ENCODE measurements at places on chromosomes 5 and 9.

GRCh38 chr5:97623441-97623840, 440.4 kb upstream of the RIOK2 start:
- no peak for DNase-seq

DNA sequence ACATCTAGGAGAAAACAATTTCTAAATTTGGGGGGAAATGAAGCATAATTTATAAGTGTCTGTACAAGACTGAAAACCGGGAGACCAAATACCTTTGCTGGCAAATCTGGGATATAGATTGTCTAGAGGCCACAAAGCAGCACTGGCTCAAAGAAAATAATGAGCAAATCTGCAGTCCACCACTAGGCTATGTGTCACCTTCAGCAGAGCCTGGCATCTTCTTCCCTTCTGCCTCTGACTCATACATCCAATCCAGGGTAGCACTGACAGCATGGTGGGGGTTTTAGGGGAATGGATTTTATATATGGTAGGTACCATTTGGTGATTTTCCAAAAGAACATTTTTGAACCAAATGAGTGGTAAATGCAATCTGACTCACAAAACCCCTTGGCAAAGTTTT, 12.8 kb downstream of the FAM81B start:
- DNase-seq = peak; percentile 31

- DNase-seq = no peak
Observed at GRCh38 chr9:75071530-75072122, 16.3 kb downstream of the NMRK1 start.

- DNase-seq = no peak
Observed at GRCh38 chr5:57202811-57203210, 29.0 kb downstream of the GPBP1 start.

GRCh38 chr9:80931163-80931562, 758.2 kb downstream of the TLE1 start:
- DNase-seq = no peak

DNA sequence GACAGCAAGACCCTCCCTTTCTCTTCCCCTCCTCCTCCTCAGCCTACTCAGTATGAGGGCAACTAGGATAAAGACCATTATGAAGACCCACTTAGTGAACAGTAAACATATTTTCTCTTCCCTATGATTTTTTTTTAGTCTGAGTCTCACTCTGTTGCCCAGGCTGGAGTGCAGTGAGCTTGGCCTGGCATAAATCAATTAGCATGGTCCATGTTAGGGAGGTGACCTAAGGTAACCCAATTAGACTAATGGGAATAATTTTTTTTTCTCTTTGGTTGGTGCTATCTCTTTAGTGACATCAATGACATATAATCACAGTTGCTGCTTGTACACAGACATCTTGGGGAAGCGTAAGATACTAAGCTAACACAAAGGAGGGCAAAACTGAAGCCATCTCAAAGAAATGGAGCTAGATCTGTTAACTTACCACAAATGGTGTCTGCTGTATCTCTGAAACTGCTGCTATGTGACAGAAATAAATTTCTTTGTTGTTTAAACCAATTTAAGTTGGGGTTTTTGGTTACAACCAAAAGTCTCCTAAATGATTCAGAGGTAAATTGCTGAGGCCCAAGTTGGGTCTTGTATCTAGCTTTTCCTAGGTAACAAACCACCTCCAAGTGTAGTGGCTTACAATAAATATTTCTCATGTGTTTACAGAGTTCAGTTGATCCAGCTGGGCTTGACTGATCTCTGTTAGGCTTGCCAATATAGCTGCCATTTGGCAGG, 13.3 kb downstream of the PKD2L2 start:
- no peak for DNase-seq

- DNase-seq = no peak
Observed at GRCh38 chr9:93299418-93300174, 115.7 kb downstream of the WNK2 start.

DNA sequence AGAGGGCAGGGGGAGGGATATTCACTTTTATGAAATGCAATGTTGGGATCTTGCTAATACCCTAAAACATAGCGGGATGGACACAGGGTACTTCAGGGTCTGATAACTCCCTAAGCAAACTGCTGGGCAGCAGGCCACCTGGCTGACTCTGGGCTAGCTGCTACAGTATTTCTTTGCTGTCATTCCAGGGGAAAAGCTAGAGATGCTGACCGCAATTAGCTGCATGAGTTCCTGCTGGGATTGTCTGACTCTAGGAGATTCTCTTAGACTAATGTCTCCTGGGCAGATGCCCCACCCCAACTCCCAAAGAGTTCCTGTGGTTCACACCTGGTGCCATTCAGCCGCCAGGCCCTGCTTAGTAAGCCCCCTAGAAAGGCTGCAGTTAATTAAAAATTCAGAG, 69.9 kb downstream of the PSAT1 start:
- DNase-seq = no peak

- DNase-seq = peak; percentile 59
Observed at GRCh38 chr9:81558091-81558830, 131.1 kb downstream of the TLE1 start.

- no peak for DNase-seq
Observed at GRCh38 chr9:133225171-133226011, 16.3 kb upstream of the OBP2B start.

- DNase-seq = no peak
Observed at GRCh38 chr9:5453673-5454072, 3.3 kb downstream of the CD274 start.

DNA sequence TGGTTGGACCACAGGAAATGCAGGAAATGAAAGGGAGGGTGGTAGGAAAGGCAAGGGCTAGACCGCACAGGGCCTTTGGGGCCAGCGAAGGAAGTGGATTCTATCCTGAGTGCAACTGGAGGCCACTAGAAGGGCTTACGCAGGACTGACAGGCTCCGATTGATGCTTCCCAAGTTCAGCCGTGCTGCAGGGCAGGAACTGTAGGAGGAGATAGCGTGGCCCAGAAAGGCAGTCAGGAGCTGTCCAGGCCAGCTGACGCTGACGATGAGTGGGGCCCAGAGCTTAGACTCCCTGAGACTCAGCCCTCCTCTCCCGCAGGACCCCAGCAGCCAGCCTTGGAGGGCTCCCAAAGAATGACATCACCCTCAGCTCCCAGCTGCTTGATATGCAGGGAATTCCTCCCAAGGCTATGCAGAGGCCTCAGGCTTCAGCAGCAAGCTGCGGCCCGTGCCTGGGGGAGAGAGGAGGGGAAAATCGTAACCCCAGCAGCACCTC, 48.8 kb downstream of the KCNIP1 start:
- peak; percentile 89 for DNase-seq

GRCh38 chr9:114968671-114969070, 38.3 kb upstream of the TNFSF8 start:
- peak; percentile 67 for DNase-seq

GRCh38 chr5:151562019-151562707, 29.0 kb downstream of the FAT2 start:
- DNase-seq = no peak

DNA sequence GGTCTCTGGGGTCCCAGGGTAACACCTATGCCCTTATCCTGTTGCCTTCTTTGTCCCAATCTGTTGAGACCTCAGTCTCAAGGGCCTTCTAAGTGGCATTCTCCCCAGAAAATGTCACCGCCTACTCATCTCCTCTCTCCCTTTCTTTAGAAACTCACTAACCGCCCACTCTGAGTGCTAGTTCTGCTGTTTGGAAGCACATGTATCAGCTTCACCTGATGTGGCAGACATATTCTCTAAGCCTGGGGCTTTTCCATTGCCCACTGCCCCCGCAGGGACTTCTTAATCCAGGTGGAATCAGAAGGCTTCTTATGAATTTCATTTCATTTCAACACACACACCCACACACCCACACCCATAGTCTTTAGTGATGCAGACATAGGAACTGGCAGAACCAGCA, 165.1 kb downstream of the ASTN2 start:
- no peak for DNase-seq

DNA sequence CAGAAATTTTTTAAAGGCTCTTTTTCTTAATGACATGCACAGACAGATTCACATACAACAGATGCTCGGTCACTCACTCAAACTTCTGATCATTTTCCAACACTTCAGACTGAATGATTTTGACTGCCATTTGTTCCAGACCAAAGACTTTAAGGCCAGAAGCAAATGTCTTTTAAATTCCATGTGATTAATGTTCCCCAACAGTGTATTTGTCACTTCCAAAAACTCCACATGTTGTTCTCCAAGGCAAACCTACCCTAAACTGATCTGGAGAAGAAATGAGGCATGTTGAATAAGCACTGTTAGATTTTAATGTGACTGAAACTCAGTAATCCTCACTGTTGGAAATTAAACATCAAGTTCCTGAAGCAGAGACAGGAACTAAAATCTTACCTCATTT, 366.7 kb downstream of the GABRG2 start:
- DNase-seq = no peak
